ENCODE measurements at places on chromosomes 11 and 22.
A peak's percentile ranks its signal among the peaks of the same experiment; 100 is the strongest.

DNA sequence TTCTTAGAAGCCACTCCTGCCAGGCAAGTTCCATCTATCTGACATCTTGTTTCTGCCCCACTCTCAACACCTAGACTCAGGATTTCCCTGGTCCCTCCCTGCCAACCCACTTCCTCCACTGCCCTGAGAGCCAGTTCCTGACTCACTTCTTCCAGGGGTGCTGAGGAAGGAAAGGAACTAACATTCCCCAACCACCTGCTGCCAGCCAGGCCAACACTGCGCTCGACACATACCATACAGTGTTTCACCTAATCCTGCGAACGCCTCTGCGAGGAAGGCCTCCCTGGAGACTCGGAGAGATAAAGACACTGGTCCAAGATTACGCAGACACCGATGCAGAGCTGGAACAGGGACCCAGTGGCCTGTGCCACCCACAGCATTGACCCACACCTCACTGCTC, 40.2 kb downstream of the MICAL3 start:
- no peak for DNase-seq

DNA sequence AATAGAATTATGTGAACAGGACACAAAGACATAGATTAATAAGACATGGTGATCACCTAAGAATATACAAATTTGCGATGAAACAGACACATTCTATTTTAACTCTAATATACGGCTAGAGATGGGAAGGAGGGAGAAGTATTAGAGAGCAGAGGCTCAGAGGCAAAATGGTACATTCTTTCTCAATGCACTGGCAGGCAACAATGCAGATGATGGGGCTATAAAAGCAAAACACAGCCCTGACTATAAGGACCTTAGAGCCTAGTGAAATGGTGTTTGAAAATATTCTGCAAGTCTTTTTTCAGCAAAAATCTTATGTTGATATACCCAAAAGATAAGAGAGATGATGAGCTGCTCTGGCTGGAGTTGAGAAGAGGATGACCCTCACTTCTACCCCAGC, 13.1 kb downstream of the TCF20 start:
- no peak for DNase-seq

DNA sequence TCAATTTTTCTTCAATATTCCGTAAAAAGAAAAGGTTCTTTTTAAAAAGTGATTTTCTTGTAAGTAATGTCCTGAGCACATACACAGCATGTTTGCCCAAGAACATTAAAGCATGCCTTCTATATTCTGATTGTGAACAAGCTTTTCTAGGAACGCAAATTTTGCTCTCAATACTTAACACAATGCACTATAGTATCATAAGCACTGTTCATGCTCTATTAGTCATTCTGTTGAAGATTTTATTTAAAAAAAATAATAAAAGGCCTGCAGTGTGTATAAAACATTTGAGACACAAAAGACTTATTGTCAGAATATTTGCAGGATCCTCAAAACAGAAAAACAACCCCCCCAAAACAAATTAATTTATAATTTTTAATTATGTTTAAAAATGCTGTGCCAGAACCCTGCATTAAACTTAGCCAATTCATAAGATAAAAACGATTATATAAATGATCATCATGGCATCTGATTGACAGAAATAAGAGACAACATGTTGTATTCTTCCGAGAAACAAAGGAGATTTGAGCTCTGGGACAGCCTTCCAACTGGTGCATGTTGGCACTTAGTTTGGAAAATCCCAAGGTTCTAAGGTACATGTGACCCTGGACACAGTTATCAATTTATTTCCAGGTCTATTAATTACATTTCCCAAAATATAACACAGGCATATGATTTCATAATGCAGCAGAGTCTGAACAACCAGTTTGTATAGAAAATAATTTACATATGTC, 13.1 kb downstream of the MTMR2 start:
- no peak for DNase-seq

GRCh38 chr11:125140233-125140632, 24.3 kb upstream of the PKNOX2 start:
- DNase-seq, result no peak

GRCh38 chr11:129435499-129436245, 60.0 kb downstream of the BARX2 start:
- no peak for DNase-seq

GRCh38 chr22:17514084-17514483, 49.2 kb upstream of the SLC25A18 start:
- no peak for DNase-seq

DNA sequence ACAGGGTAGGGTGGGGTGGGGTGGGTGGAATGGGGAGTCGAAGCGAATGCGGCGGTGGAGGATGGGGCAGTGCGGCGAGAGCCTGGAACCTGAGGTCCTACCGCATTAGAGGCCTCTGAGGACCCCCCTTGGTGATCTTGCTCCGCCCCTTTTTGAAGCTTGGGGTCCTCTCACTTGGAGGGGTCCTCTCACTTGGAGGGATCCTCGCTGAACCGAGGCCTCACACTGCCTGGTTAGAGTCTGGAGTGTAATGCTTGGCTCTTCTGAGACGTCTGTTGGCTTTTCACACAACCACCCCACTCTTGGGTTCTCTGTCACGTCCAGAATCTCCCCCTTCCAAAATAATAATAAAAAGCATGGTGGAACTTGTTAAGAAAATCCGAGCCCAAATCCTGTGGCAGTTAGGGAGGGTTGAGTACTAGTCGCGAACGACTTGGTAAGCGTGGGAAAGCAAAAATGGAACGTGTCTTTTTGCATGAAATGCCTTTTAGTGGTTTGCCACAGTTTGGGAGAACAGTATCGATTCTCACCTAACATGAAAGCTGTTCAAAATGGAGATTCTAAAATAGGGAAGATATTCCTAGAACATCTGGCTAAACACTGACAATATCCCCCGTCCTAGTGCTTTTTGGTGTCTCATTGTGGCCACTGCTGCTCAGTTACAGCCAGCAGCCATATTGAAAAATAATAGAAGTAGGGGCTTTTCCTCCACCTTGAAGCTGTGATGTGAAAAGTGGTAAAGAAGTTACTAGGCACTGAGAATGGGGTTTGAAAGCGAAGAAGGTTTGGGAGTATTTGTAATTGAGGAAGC, 822 bp downstream of the RBX1 start:
- peak; percentile 36 for DNase-seq

DNA sequence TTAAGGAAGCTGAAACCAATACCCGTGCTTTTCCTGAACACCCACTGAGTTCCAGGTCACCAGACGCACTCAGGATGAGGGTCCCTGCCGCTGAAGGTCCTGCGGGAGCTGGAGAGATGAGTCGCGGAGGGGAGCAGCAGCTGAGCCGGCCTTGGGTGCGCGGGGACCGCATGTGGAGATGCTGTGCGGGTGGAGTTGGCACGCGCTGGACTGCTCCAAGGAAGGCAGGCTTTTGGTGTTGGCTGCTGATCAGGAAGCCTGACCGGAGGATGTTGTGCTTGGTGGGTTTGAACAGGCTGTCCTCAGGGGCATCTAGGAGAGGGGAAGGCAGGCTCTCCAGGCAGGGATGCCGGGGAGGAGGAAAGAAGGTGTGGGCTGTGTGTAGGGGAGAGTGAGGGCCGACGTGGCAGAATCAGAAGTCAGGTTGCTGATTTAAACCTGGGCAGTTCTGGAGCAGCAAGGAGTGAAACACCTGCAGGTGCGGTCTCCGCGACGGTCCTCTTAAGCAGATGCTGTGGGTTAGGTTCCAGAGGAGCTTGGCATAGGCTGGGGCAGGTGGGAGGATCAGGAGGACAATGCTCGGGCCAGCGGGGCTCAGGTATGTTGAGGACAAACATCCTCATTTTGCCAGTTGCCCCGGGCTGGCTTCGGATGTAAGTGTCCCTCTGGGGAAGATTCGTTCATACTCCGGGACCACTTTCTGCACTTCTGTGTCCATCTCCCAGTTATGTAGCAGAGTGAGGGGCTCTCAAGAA, 197.5 kb upstream of the B3GAT1 start:
- no peak for DNase-seq

DNA sequence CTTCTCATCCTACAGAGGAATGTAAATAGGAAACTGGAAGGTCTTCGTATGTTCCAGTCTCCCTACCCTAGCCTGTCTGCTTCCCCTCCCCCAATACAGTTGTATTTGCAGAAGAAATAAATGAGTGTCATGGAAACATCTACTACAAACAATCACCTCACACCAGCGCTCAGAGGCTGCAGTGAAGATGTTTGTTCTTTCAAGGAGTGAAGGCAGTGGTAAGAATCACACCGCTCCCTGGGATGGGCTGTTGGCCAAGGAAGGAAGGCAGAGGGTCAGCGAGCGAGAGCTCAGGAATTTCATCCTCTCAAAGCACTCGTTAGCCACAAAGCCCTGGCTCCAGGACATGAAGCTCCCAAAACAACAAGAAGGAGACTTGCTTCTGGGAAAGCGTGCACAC, 1.1 kb upstream of the IGSF9B start:
- no peak for DNase-seq

DNA sequence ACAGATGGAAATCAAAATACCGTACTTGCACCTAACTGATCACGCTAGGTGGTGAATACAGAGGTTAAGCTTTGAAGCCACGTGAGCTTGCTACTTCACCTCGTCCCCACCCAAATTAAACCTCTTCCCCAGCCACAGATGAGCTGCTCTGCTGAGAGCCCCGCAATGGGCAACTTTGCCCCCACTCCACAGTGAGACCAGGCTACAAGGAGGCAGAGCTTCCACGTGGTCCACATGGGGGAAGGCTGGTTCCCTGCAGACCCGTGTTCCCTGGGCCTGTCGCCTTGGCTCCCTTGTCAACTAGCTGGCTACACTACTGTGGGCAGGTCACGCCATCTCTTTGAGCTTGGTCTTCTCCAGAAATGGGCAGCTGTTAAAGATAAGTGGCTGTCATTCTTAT, 10.9 kb downstream of the CD5 start:
- no peak for DNase-seq

DNA sequence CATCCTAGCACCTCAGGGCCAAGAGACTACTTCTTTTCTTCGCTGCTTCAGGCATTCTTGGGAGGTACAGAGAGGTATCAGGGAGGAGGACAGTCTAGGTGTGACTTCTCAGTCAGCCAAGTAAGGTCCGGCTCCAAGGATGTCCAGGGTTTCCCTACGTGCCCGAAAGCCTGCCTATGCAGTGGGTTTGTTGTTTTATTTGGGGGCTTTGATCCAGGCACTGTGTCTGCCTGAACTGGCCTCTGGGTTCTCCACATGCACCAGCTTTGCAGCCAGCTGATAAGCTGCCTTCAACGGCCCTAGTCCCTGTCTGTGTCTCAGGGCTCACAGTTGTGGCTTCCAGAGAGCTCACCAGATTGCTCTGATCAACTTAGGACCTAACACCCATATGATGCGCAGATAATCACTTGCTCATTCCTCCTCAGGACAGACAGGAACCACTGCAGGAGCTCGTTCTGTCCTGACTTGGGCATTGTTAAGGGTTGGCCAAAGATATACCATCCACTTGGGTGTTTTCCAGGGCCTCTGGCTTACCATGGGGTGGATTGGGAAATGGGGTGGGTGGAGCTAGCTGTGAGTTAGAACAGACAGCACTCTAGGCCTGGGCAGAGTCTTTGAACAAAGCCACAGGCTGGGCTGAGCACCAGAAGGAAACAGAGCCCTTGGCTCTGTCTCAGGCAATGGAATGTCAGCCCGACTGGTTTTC, 45.5 kb upstream of the CRYBB3 start:
- DNase-seq, result no peak

GRCh38 chr11:59839615-59840014, 5.7 kb downstream of the CBLIF start:
- DNase-seq, result no peak

- no peak for DNase-seq
Measured at GRCh38 chr22:39953101-39953500, 7.1 kb upstream of the TMA7B start.

- DNase-seq, result no peak
Measured at GRCh38 chr11:86787018-86787536, 13.3 kb upstream of the PRSS23 start.

DNA sequence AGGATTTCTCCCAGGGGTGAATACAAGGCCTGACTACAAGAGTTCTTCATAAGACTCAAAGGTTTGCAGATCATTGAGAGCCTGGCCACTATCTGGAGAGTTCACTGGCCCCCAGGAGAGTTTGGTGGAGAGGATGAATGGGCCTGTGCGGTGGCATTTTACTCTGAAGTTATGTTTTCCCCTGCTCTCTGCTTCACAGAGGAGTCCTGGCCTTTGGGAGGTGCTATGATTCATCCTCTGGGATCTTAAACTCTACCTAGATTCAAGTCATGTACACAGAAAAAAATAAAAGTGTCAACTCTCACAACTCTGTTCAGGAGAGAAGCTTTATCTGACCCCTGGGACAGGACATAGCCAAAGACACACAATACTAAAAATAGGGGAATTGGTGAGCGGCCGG, 159.1 kb upstream of the CARD18 start:
- no peak for DNase-seq

- DNase-seq, result no peak
Measured at GRCh38 chr11:35752115-35752514, 89.5 kb downstream of the TRIM44 start.

DNA sequence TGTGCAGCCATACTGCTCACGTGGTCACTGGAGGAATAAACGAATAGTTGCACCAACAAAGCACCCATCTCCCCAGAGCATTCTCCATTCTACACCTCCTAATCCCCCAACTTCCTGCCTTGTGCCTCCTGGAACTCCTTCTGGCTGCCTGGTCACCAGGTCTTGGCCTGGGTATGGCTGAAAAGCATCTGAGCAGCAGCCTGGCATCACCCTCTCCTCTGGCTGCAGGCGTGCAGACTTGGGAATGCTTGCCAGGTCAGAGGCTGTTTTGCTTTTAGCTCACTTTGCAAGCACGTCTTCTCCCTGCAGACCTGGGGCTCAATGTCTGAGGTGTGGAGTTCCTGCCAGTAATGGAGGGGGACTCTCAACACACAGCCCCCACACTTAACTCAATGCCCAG, 33.3 kb upstream of the KCNJ11 start:
- DNase-seq, result no peak

DNA sequence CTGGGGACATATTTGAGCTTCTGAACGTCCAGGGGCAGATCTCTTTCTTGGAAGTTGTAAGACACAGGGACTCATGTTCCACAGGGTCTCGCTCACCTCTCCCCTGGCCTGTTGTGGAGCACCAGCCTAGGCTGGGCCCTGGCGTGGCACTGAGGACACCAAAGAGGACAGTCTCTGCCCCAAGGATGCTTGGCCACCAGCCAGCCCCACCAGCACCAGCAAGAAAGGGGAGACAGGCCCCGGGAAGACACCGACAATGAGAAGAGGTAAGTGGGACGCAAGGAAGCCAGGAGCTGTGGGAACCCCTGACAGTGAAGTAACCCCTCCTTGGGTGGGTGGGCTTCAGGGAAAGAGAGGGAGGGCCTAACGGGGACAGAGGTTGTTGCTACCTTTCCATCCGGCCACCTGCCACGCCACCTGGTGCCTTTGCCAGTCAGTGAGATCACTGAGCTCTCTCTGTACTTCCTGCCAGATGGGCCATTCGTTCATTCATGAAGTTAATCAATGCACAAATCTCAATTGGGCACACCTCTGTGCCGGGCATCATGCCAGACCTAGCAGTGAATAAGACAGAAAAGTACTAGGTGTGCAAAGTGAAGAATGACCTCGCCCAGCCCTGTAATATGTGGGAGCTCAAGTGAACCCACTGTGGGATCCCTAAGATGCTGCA, 11.1 kb downstream of the APOL5 start:
- no peak for DNase-seq

- DNase-seq, result no peak
Measured at GRCh38 chr11:118318124-118318523, 13.6 kb downstream of the CD3E start.

GRCh38 chr11:94854770-94855633, 86.8 kb downstream of the AMOTL1 start:
- DNase-seq, result no peak

Data from CD4-positive, alpha-beta T cell treated with Interleukin-10 for 1 hour (primary cell).